ENCODE measurements at places on chromosomes 2 and 18.

DNA sequence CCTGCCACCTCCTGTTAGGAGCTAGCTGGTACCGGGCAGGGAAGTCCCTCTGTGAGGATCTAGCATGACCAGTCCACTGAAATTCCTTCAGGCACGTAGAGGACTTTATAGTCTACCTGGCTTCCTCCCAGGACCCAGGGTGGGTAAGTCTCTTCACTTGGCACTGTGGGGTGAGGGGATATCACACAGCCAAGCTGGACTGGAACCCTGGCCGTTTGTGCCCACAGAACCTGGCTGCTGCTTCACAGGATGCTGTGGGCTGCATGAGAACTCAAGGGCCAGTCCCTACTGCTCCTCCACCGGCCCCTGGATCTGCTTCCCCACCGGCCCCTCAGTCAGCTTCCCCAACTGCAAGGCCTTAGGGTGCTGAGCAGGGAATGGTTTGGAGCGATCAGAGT, 35.8 kb downstream of the HS1BP3 start:
- no peak for DNase-seq

GRCh38 chr2:64337314-64337713, 116.6 kb upstream of the LGALSL start:
- DNase-seq = no peak

DNA sequence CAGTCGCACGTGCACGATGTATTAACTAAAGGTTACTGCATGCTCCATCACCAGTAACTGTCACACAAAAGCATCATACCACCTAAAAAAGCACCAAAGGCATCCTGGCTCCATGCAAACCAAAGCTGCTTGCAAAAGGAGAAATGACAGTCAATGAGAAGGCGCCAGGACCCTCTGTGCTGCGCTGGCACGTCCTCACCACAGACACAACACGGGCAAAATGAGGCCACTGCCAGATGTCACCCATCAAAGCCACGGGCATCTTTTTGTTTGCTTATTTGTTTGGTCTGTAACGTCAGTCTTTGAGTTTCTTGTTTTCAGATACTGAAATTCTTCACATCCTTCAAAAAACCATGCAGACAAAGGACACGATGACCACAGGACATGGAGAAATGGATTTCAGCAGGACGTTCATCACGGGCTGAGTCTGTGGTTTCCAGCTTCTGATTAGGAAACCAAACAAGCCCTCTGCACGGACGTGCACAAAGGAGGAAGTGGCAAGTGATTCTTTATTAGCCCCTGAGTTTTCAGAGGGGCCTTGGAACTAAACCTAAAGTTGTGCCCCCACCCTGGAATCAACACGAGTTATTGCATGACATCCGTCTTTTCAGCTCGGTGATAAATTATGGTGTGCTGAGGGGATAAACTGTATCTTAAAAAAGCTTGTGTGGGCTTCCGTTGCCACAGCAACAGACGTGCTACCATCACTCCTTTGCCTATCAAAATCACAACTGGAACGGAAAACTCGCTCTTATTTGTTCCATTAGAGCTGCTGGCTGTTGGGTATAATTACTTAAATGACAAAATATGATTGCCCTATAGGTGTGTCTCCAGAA, 181.8 kb downstream of the EIPR1 start:
- no peak for DNase-seq

- no peak for DNase-seq
Observed at GRCh38 chr2:52779446-52779845, 988.2 kb upstream of the CHAC2 start.

- no peak for DNase-seq
Observed at GRCh38 chr2:128374711-128375413, 56.2 kb upstream of the HS6ST1 start.

GRCh38 chr18:35525795-35526494, 28.2 kb upstream of the INO80C start:
- DNase-seq = no peak

DNA sequence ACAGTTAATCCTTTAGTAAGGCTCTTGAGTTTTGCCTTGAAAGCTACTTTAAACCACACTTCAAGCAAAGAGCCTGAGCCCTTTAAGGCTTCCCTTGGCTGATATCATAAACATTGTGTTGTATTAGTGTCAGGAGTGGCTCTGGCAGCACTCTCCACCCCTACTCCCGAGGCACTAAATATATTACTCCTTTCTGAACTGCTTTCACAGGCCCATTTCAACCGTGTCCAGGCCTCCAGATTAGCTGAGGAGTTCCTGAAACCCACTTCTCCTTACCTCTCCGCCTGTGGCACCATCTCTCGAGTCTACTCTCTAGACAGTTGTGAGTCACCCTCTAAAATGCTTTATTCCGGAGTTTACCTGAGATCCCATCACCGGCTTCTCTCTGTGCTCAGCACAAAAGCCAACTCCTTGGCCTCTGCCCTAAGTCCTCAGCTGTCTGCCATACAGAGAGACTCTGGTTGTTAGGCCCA, 14.4 kb upstream of the STON1 start:
- no peak for DNase-seq

DNA sequence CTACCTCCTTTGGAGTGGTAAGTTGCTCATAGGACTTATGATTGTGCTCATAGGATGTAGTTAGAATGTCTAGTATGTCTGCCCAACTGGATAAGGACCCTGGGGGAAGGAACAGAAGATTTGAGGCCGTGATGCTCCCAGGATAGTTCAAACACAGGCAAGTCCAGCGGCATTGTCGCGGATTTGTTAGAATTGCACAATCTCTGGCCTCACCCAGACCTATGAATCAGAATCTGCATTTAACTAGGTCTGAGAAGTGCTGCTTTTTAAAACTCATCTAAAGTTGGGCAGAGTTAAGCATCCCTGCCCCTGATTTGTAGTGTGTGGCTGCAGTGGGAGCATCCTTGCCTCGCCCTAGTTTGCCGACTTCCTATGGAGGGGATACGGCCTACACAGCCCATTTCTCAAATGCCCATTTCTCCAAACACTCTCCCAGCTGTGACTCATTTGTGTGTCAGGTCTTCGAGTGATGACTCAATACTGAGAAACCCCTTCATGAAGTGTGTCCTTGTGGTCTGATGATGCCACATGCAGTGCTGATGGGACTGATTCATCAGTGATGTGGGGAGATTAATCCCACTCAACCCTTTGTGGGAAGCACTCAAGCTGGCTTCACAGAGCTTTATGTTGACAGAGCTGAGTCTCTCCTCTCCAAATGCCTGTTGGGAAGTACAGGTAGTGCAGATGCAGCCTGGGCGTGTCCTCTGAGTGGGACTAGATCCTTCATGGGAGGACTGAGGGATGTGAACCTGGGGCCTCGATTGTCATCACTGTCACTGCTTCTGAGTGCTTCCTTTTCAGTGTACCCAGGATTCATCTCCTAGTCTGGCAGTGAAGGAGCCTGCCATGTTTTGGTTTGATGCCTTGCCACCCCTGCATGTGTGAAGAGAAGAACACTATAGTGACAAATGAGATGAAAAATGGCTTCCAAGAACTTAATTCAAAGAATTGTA, 18.7 kb downstream of the SMIM21 start:
- DNase-seq = peak; percentile 56

- DNase-seq = no peak
Observed at GRCh38 chr18:14781671-14782070, 33.7 kb downstream of the ANKRD30B start.

DNA sequence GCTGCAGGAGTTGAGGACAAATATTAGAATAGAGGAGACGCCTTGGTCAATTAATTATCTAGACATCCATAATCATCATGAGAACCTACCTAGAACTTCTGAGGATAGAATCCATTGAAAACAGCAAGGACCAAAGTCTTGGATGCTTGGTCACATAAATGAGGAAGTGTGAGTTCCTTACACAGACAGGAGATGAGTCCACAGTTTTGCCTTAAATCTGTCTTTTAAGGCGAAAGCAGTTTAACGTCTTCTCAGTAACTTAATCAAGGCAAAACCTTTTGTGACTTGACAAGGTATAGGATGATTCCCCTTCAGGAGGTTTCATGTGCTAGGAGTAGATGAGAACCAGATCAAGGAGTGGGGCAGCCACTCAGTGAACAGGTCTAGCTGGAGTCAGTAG, 1783.2 kb upstream of the CELF4 start:
- no peak for DNase-seq

All from stimulated activated CD4-positive, alpha-beta T cell treated with anti-CD3 and anti-CD28 coated beads, Interleukin-4, amount 100 ng/mL, for 4 hours (primary cell).